CD4-positive, alpha-beta memory T cell (primary cell): ENCODE measurements at places on chromosomes 16 and 17. TPM values are rescaled to one million over a fixed set of nuclear protein-coding genes. Genes with fewer than 3 reads are reported as not detected.

DNA sequence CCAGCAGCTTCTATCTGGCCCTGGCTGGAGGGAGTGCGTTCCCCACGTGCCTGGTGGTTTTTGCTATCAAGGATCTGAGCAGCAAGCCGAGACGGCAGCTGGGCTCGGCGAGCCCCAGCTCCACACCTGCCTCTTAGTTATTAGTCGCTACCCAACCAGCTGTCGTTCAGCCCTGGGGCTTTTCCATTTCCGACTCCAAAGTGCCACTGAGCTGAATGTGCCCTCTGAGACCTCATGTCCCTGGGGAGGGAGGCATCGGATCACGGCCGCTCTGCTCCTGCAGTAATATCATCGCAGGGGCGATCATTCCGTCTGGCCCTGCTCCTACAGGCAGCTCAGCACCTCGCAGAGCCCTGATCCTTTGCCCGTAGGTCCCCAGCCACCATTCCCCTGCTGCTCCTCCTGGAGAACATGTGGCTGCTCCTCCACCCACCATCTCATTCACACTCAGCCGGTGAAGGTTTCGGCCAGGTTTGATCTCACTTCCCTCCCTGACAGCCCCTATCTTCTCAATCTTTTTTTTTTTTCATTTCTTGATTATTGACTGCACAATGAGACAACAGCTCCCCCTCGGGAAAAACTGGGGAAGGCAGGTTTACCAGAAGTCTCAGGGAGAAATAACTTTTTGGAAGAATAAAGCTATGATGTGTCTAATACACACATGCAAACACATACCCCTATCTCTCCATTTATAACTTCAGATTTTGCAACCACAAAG lies 86.7 kb downstream of the ZFHX3 start:
- no peak for DNase-seq

The MMP2 gene
- total RNA-seq = 0.84 TPM

DNA sequence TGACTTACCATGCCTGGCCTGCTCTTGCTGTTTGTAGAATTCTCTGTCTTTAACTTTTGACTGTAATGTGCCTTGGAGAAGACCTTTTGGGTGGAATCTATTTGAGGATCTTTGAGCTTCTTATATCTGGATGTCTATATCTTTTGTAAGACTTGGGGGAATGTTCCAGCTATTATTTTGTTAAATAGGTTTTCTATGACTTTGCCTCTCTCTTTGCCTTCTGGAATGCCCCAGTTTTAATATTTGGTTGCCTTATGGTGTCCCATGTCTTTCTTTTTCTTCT lies 10.3 kb upstream of the PHB1 start:
- no peak for DNase-seq

The RNF151 gene
- total RNA-seq = not detected

- no peak for DNase-seq
These were observed 72.1 kb downstream of the COPRS start for GRCh38 chr17:31786796-31787481.

DNA sequence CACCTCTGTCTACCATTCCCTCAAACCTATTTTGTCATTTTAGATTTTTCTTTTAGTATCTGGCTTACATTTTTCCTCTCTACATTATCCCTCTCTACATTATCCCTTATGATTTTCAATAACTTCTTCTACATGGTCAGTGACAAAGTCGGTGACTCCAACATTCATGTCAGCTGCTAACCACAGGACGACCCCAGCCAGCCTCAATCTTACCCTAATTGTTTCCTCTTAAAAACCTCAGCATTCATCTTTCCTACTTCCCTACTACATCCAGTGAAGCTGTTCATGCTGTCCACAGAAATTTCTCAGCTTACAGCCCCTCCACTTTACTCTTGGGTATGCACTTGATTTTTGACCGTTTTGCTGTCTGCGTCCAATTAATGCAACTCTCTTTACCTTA lies 8.3 kb downstream of the MYH10 start:
- DNase-seq = no peak

- no peak for DNase-seq
These were observed 22.3 kb downstream of the NPTX1 start for GRCh38 chr17:80453998-80454556.
